ENCODE measurements at places on chromosomes 5 and 9.

- no peak for DNase-seq
These were observed 82.2 kb upstream of the RFX3 start for GRCh38 chr9:3608011-3608410.

- no peak for DNase-seq
These were observed 110.7 kb upstream of the CNTLN start for GRCh38 chr9:17024129-17024528.

GRCh38 chr9:121651295-121652020, at the start of gene DAB2IP:
TSS of gene DAB2IP (plus strand) at chr9:121651634. CDS start at chr9:121651776, 142 bp downstream.
- DNase-seq, result no peak

- no peak for DNase-seq
These were observed 408.8 kb downstream of the ENC1 start for GRCh38 chr5:74231697-74232096.

DNA sequence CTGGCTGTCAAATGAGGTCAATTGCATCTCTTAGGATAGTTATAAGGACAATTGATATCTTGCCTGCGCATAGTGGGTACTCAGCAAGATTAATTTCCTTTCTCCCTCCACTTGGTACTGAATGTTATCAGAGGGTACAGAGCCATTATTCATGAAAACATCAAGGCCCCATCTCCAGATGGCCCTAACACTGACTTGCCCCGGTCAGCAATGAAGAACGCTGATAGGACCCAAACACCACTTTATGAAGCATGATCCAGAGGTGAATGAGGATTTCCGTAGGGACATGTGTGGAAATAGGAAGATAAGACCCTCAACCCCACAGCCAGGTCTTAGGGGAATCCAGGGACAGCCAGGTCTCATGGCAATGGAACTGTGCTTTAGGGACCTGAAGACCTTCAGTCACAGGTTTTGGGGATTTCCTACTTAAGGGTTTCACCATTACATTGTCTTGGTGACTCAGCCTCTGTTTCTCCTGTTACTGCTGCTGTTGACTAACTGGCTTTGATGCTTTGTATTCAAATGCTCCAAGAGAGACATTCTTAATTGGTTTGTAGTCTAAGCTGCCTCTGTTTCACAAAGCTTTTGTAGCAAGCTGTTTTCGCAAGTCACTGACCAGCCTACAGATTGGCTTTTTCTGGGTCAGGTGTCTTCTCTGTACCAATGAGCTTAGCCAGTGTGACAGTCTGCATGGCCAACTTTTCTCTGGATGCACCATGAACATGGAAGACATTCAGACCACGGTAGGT, 35.3 kb upstream of the IQGAP2 start:
- DNase-seq, result no peak

GRCh38 chr5:33601881-33602280, 161.1 kb downstream of the TARS1 start:
- no peak for DNase-seq

- DNase-seq, result no peak
These were observed 37.9 kb downstream of the SLC6A7 start for GRCh38 chr5:150227606-150228273.

DNA sequence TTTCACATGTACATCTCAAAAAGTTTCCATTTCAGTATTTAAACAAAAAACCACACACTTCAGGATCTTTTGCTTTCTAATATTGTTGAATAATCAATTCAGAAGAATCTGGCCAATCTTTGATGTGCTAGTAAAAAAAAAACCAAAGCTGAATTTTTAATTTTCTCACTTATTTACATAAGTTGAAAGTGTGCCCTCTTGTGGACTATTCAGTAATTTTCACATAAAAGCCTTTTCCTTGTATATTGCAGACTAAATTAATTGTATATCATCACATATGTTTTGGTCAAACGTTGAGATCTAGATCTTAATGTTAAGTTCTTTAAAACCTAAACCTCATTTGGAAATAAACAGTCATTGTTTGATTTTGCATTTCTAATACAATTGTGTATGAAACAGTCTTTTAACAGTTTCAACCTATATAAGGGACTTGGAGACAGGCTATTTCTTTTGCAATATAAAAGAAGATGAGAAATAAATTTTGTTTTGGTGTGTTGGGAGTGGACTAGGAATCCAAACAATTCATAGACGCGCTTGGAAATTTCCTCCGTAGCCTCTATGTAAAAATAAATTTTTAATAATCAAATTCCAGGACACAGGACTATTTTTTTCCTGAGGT, 68.1 kb downstream of the NIPBL start:
- DNase-seq, result no peak

GRCh38 chr9:21326526-21327139, 8.6 kb downstream of the KLHL9 start:
- no peak for DNase-seq

DNA sequence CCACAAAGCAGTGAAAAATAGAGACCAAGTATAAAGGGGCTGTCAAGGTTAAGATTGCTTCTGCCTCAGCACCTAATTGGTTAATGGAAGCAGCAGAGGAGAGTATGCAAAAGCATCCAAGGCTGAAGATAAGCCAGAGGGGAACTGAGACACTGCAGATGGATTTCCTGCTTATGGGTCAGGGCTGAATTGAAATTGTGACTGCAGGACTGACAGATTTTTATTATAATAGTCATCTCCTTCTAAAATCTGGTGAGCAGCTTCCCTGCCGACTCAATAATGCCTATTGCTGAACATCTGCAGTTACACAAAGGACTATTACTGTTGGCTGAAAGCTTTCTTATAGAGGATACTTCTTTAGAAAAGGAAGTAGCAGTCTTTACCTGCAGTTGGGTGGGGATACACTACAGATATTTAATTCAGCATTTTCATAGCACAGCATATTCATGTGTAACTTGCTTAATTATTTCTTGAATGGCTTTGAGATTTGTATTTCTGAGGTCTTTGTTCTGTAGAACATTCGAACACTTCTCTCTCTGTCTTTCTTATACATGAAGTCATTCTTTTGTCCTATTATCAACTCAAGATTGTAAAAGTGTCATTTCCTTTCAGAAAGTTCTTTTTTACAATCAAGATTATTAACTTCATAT, 363.0 kb upstream of the RIOK2 start:
- DNase-seq, result no peak

DNA sequence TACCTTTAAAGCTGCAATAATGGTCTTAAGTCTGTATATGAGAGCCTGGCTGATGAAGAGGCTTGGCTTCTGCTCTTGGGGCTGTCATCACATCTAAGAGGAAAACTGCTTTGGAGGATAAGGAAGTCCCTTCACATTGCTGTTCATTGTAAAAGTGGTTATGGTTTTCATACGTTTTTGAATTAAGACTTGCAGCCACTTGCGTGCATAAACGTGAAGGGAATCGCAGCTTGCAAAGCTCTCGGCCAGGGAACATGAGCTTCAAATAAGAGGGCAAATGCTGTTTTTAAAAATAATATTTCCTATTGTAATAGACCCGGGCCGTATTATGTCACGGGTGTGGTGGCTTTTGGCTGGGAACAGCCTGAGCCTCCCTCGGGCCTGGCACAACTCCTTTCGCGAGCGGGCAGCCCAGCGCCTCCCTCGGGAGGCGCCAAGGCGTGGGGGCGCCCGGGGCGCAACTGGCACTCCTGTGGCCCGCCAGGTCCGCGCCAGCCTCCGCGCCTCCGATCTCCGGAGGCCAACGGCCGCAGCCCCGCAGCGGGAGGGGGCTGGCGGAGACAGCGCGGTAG, 538 bp upstream of the ARHGEF28 start:
- no peak for DNase-seq

DNA sequence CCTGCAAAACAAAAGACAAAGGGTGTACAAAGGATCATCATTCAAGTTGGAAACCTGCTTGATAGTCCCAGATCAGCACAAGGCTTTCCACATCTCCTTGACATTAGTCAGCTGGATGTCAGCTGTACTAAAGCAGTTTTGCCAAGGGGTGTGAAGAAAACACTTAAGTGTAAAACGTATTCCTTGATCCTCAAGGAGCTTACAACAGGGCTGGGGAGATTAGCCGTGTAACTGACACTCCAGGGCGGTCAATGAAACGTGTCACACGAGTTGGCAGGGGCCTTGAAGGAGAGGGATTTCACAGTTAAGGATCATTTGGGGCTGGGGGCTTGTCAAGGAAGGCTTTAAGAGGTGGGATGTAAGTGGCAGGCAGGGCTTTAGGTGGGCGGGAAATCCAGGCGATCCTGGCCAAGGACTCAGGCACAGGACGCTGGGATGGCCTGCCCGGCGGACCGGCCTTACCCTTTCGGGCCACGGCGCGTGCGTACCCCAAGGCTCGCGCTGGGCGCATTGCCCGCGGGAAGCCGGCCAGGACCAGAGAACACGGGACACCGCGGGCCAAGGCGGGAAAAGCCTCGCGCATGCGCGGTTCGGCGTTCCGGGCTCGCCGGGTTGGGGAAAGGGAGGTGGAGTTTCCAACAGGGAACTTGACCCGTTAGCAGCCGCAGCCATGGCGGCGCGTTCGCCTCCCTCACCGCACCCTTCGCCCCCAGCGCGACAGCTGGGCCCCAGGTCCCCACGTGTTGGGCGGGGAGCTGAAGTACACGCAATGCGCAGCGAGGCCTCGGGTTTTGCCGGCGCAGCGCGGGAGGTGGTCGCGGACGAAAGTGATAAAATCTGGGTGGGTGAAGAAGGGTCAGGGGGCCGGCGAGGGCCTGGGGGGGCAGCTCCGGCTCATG, at the start of gene CNTLN:
Gene CNTLN (plus strand): TSS at position 645 of the 899 bp plus-strand sequence. CDS start 26 bp downstream, at position 671.
- DNase-seq, result peak; percentile 30

- no peak for DNase-seq
These were observed 47.7 kb upstream of the TMC1 start for GRCh38 chr9:72473474-72474261.

DNA sequence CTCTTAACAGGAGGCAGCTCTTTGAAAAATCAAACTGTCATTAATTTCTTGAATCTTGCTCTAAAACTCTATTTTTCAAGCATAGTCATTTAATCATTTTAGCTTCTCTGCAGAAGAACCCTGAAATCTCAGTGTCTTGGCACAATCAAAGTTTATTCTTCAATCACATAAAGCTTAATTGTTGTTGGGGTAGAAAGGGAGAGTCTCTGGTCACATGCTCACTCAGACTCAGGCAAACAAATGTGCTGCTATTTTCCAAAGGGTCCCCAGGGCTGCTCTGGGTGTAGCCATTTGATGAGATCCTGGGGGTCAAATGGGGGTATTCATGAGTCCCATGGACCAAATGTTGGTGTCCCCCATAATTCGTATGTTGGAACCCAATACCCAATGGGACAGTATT, 114.8 kb downstream of the MSX2 start:
- no peak for DNase-seq

DNA sequence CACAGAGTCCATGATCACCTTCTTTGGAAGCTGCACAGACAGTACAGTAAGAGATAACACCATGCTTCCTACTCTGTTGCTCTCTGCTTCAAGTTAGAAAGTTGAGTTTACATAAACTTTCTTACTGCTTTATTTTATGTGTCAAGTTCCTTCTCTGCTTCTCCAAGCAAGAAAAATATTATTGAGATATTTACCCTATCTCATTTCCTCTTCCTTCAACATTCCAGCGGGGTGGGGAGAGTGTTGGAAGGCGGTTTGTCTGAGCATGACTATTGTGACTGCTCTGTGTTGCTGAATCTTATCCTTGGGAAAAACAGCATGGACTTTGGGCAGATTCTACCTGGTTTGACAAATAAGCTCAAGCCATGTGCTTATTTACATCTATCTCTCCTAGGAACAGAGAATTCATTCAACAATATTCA, 66.9 kb upstream of the EPB41L4A start:
- no peak for DNase-seq

- no peak for DNase-seq
These were observed 41.2 kb downstream of the RALGPS1 start for GRCh38 chr9:126955811-126956210.

GRCh38 chr9:122376796-122377195, 6.0 kb downstream of the PTGS1 start:
- no peak for DNase-seq

DNA sequence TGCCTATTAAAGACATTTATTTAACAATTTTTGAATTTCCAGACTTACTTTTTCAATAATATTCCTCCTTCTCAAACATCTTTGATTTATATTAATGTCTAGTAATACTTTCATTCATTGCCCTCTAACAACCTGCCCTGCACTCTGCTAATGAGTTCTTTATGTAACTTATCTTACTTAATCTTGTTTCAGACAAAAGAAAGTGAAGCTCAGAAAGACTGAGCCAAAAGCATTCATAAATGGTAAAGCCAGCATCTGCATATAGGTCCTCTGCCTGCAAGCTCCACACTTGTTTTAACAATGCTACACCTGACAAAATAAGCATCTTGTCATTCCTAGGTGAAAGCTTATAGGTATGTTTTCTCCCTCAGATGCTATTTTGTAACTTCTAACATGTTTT, 2.4 kb upstream of the TNPO1 start:
- no peak for DNase-seq

GRCh38 chr5:174798551-174798951, 74.2 kb downstream of the MSX2 start:
- DNase-seq, result no peak

- DNase-seq, result no peak
These were observed 38.6 kb upstream of the PIK3R1 start for GRCh38 chr5:68176802-68177479.

DNA sequence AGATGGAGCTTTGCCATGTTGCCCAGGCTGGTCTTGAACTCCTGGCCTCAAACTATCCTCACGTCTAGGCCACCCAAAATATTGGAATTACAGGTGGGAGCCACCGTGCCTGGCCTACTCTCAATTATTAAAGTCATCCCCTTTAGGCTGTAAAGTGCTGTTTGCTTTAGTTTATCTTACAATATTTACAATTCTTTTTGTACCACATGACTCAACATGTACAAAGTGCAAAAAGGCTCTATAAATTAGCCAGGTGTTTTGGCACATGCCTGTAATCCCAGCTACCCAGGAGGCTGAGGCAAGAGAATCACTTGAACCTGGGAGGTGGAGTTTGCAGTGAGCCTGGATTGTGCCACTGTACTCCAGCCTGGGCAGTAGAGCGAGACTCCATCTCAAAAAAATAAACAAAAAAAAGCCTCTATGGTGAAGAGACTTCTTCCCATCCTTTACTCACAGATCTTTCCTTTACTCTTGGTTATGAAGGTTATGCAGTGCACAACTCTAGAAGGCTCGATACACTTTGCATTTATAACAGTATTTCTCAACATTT, 28.5 kb upstream of the MLLT3 start:
- no peak for DNase-seq

- DNase-seq, result no peak
These were observed 17.7 kb downstream of the IL31RA start for GRCh38 chr5:55868846-55869245.

DNA sequence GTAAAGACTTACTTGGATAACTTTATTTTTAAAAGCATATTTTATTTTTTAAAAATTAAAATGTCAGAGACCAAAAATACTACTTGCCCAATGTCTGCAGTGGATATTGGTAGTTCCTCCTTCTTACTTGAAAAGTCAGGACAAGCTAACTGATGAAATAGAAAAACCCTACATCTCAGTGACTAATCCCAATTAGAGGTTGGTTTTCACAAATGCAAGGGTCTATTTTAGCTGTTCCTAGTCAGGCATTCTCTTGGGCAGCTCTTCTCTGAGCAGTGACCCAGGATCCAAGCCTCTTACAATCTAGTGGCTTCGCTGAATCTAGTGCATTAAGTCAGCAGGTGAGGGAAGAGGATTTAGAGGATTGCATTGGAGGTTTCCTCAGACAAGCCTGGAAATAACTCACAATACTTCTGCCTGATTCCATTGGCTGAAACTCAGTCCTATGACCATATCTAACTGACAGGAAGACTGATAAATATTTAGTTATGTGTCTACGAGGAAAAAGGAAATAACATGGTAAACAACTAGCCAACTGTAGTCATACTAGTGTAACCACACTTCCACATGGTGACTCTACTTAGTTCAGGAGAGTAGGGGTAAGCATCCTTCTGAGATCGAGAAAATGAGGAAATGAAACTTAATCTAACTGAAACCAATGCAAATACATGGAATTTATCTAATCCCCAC, 34.2 kb upstream of the MIER3 start:
- no peak for DNase-seq
